ENCODE measurements at places on chromosomes 1 and 21.
A peak's percentile ranks its signal among the peaks of the same experiment; 100 is the strongest.

DNA sequence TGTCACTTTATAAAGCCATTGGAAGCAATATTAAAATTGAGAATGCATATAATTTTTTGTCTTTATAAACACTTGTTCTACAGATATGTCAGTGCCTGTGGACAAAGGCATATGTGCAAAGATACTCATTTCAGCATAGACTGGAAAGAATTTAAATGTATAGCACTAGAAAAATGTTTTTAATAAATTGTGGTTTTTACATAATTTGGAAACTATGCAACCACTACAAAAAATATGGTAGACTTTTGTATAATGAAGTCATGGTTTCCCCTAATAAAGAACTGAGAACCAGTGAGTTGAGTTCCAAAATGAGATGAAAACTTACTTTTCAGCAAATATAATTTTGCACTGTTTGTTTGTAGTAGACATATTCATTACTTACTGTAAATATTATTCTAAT, 48.5 kb downstream of the BRINP3 start:
- DNase-seq: no peak

DNA sequence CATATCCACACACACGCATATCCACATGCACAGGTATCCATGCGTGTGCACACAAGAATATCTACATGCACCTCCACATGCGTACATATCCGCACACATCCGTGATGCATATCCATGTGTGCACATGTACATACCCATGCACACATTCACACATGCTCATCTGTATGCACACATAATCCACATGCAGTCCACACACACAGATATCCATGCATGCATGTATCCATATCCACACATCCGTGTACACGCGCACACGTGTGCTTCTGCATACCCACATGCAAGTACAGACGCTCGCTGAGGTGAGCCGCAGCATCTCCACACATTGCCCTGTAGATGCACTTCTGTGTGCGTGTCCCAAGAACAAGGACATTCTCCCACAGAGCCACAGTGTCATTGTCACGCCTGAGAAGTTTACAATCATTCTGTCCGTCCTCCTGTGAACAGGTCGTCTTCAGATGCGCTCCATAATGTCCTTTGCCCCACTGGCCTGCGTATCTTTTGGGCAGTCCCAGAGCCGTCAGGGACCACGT, 43.4 kb downstream of the COL18A1 start:
- no peak for DNase-seq

- peak; percentile 85 for DNase-seq
Measured at GRCh38 chr21:31370893-31371544, 27.0 kb upstream of the TIAM1 start.

- no peak for DNase-seq
Measured at GRCh38 chr1:2552189-2552588, 4.0 kb upstream of the TNFRSF14 start.

DNA sequence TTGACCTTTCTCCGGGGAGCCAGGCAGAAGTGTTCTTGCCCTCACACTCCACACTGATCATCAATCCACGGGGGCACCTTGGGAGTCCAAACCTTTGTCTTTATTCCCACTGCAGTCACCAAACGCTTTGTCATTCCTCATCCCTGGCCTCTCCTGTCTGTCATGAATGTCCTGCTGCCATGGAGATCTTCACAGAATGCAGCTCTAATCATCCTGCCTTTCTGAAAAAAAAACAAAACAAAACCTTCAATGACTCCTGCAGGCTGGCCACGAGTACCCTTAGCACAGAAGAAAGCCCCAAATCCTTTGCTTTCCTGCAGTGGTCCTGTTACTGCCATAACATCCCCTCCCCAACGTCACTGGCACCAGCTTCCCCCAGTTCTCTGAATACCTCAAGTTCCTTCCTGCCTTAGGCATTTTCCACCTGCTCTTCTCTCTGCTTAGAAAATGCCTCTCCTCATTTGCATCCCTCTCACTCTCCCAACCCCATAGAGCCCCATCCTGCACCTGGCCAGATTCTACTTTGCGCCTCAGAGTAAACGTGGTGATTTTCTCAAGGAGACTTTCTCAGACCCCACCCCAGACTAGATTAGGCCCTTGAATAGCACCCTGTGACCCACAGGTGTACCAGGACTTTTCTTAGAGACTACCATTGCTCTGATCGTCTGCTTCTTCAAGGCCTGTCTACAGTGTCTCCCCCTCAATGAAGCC, 131.2 kb downstream of the AK5 start:
- DNase-seq: no peak

GRCh38 chr1:32828341-32828740, 10.9 kb downstream of the S100PBP start:
- DNase-seq: peak; percentile 26

DNA sequence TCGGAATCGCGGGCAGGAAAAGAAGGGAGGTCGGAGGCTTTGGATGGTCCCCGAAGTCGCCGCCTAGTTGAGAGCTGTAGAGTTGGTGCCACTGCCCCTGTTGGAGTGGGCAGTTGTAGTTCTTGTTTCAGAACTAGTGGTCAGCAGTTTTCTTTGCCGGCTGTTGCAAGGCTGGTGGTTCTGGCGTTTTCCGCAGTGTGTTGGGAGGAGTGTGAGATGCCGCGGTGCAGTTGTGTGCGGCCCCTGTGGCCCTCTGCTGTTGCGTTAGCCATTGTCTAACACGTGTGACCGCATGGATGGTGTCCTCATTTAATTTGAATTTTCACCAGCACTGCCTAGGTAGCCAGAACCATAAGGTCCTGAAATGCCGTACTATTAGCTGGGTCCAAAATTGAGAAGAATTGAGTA, 1.4 kb downstream of the ARF1 start:
- DNase-seq: peak; percentile 53

- DNase-seq: no peak
Measured at GRCh38 chr1:228898582-228898992, 163.3 kb downstream of the RHOU start.

- no peak for DNase-seq
Measured at GRCh38 chr1:204478172-204478899, 16.3 kb downstream of the PIK3C2B start.

DNA sequence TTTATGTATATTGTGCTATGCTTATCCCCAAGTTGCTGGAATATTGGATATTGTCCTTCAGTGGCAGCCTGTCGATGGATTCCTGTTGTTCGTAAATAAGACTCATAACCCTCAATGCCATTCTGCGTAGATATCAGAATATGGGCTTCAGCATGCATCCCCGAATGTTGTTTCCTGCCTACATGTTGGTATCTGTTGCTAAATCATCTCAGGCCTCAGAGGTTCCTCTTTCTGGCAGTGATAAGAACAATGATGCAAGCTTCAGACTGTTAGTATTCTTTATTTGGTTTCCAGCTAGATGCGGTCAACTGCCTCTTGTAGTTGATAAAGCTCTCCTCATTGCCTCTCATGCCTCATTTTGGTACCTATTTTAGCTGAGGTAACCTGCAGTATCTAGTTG, 2082.6 kb downstream of the MRPL39 start:
- no peak for DNase-seq

All from adipocyte (in vitro differentiated cells).